Erythroblast (primary cell): ENCODE measurements at places on chromosomes 1 and 21.

GRCh38 chr1:109089242-109090015 lies 1.1 kb upstream of the TMEM167B start:
- peak; percentile 81 for DNase-seq

DNA sequence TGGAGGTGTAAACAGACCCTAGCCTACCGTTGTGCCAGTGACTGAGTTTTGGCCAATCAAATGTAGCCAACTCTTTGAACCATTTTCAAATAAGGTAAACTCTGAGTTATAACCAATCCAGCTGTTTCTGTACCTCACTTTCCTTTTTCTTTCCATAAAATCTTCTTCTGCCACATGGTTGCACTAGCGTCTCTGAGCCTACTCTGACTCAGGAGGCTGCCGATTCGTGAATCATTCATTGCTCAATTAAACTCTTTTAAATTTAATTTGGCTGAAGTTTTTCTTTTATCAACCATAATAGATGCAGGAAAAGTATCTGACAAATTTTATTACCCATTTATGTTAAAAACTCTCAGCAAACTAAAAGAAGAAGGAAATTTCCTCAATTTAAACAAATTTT lies 111.5 kb upstream of the LYPLAL1 start:
- no peak for DNase-seq

DNA sequence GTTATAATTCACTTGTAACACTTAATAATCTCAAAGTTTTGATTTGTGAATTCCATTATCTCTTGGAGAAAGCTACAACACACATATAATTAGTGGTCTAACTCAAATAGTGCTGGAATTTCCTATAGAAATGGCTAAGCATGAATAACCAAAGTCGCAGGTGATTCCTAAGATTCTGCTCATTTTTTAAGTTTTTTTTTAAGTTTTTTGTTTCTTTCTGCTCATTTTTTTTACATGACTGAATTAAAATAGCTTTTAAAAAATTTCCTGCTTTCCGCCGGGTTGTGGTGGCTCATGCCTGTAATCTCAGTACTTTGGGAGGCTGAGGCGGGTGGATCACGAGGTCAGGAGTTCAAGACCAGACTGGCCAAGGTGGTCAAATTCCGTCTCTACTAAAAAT lies 90.4 kb downstream of the APP start:
- DNase-seq, result no peak

- DNase-seq, result peak; percentile 82
These were observed 3.6 kb downstream of the REN start for GRCh38 chr1:204162494-204163074.

DNA sequence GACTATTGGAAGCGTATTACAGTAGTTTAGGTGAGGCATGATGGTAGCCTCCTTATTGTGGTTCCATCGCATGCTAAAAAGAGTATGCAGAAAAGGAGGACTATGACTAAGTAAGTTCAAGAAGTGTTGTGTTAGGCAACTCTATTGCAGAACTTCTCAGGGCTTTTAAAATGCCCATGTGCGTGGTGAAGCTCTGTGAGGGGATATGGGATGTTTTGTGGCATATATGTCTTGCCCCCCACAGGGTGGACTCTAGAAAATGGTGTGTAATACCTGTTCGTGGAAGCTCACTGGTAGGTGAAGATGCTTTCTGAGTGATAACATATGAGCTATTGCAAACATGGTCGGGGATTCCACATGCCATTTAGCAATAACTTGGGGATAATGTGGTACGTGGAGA lies 31.7 kb downstream of the MAN1A2 start:
- no peak for DNase-seq

GRCh38 chr1:39917825-39918224 lies 16.1 kb upstream of the MYCL start:
- no peak for DNase-seq
